Bone marrow (tissue), 2 donors: ENCODE measurements at places on chromosomes 3 and 15.

DNA sequence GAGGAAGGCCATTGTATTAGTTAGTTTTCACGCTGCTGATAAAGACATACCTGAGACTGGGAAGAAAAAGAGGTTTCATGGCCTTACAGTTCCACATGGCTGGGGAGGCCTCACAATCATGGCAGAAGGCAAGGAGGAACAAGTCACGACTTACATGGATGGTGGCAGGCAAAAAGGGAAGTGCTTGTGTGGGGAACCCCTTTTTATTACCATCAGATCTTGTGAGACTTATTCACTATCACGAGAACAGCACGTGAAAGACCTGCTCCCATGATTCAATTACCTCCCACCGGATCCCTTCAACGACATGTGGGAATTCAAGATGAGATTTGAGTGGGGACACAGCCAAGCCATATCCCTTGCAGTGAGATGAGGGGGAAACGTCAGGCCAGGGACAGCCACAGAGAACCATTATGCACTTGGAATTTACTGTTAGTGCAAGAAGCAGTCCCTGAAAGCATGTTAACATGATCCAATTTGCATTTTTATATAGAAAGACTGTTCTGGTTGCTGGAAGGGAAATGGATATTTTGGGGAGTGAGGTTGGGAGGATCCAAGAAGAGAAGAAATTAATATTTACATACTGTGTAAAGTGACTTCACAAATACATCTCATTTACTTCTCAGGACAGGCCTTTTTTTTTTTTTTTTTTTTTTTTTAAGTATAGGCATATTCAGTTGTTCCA lies 87.1 kb downstream of the ARNT2 start:
- no peak for DNase-seq

GRCh38 chr15:42736178-42736792 lies 643 bp downstream of the CDAN1 start:
- no peak for DNase-seq

- DNase-seq = no peak
Measured at GRCh38 chr3:30913176-30913575, 18.7 kb upstream of the GADL1 start.

GRCh38 chr3:89101251-89101650 lies 6.2 kb upstream of the EPHA3 start:
- no peak for DNase-seq

GRCh38 chr15:86054338-86054737 lies 25.3 kb upstream of the AGBL1 start:
- no peak for DNase-seq

- no peak for DNase-seq
Measured at GRCh38 chr3:17398959-17399551, 343.4 kb downstream of the TBC1D5 start.
